ENCODE measurements at places on chromosomes 6 and 20.

GRCh38 chr6:11110921-11111768 is at the start of gene ERVFRD-1:
TSS of gene ERVFRD-1 (minus strand) at chr6:11111725. CDS start at chr6:11105310, 6,415 bp downstream.
- DNase-seq: no peak

DNA sequence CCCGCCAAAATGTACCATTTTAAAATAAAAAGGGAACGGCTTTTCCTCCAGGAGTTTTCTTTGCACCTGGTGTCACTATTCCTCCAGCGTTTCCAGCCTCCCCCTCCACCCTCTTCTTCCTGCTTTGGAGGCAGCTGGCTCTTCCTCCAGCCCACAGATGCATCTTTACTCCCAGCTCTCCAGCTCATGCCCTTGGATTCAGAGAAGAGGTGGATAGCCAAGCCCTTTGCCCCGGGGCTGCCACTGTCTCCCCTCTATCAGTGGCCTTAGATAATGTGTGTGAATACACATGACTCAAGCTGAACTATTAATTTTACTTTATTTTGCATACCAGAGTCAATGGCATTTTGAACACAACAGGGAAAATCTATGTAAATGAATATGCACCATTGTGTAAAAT is 15.3 kb upstream of the CDH4 start:
- DNase-seq: no peak

- DNase-seq: no peak
Measured at GRCh38 chr6:122755901-122756300, 23.6 kb upstream of the FABP7 start.

GRCh38 chr20:49381558-49382493 is 100.6 kb downstream of the KCNB1 start:
- DNase-seq: no peak

GRCh38 chr6:34131326-34132290 is 14.3 kb downstream of the GRM4 start:
- no peak for DNase-seq

DNA sequence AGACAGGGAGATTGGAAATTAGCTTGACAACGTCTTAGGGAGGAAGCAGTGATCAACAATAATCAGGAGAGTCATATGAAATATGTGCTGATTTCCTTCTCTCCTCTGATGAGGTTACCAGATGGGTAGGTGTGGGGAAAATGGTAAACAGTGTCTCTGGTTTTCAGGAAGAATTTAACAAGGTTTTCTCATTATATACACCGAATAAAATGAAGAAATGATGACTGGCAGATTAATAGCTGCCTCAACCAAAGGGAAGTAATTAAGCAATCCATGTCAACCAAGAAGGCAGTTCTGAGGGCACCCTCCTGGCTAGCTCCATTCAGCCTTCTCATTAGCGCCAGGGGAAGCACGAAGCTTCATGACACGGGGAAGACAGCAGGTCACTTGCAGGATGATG is 12.7 kb upstream of the RAMACL start:
- DNase-seq: no peak

DNA sequence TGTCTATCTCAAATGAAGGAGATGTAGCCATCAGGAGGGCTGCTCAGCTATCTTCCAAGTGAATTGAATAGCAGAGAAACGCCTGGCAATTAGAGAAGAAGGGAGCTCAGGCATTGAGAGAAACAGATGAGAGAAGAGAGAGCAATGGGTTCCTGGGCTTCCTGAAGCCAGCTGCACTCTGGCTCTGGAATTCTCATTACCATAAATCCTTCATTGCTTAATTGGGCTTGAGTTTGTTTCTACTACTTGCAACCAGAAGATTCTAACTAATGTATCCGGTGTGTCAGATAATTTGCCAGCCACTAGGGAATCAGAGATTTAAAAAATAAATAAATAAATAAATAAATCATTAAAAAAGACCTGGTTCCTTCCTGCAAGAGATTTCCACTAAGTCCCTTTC is 25.0 kb upstream of the CDKAL1 start:
- DNase-seq: no peak

DNA sequence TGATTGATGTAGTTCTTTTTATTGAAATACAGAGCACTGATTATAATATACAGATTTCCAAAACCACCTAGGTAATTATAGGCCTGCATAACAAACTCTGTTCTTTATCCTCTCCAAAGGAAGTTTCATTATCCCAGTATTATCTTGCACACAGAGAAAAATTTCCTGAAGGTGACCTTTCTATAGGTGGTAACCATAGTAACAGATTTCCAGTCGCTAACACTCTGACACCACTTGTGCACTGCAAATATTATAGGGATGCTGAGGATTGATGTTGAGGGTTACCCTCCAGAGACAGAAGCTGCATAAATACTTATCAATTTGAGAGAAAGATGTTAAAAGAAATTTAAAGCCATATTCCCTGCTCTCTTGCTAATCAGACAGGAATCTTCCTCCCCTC is 274.5 kb upstream of the NRSN1 start:
- DNase-seq: no peak

DNA sequence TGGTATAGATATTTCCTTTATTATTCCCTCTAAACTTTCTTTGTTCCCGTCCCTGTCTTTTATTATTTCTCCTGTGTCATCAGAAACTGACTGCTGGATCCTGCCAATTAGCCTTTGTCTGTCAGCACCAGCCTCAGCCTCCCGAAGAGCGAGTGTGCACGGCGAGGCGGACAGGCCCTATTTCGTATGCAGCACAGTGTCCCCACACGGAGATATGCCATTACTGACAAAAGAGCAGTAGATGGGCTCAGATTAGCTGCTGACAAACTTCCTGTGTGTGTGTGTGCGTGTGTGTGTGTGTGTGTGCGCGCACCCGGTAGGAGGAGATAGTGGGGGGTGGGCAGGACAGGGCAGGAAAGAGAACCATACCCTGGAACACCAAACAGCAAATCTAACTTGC is 99.5 kb upstream of the ZFP64 start:
- DNase-seq: no peak

DNA sequence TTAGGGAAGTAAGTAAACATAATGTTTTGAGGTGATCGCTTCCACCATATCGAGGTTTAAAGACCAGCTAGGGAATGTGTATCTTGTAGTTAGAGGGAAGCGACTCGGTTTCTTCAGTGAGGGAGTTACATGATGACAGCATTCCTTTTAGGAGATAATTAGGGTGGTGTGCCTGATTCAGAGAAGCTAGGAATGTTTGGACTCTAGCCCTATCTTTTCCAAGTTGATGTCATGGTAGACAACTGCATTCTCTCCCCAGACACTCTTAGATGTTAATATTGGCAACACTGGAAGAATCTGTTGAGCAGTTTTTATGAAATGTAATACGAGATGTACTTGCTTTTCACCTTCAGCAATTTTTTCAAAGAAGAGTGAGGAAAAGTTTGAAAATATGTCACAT is 12.9 kb upstream of the HIVEP1 start:
- no peak for DNase-seq

- DNase-seq: no peak
Measured at GRCh38 chr6:41673704-41674000, 35.4 kb downstream of the MDFI start.

DNA sequence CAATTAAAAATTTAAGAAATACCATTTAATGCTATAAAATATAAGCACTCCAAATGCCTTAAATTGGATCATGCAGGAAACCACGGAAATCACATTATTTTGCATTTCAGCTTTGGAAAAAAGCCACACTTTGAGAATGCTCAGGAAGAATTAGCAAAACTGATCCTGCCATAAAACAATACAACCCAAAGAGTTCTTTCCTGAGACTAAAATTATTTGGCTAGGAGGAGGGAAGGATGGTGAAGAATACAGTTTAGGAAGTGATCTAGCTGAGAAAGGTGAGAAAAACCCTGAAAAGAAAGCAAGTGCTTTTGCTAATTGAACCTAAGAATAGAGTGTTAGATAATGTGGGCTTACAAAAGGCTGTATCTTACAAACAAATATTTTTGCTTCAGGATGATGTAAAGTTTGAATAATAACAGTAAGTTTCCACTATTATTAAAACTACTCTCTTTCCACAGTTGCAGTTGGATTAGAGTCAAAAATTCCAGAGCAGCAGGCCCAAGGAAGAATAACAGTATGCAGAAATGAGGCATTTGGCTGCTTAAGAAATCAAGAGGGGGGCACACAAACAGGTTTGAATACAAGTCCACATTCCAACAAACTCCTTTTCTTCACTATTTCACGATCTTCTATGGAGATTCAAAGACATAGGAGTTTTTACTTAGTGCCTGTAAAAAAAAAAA is 565.4 kb downstream of the RFPL4B start:
- DNase-seq: no peak

GRCh38 chr20:58998656-58999055 is 8.4 kb downstream of the CTSZ start:
- no peak for DNase-seq

DNA sequence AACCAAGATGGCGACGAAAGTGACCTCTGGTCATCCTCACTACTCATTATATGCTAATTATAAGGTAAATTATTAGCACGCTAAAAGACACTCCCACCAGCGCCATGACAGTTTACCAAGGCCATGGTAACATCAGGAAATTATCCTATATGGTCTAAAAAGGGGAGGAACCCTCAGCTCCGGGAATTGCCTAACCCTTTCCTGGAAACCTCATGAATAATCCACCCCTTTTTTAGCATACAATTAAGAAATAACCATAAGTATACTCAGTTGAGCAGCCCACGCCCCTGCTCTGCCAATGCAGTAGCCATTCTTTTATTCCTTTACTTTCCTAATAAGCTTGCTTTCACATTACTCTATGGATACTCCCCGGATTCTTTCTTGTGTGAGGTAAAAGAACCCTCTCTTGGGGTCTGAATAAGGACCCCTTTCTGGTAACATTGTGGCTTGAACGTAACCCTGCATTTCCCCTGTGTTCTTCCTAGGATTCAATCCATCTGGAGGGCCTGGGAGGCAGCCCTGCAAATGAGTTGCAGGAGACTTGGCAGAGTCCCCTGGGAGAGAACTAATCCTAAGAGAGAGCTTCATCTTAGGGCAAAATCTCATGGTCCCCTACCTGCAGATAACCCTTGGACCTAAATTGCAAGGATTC is 225.6 kb upstream of the JARID2 start:
- DNase-seq: no peak

- DNase-seq: no peak
Measured at GRCh38 chr6:81606965-81607381, 145.5 kb downstream of the TENT5A start.

DNA sequence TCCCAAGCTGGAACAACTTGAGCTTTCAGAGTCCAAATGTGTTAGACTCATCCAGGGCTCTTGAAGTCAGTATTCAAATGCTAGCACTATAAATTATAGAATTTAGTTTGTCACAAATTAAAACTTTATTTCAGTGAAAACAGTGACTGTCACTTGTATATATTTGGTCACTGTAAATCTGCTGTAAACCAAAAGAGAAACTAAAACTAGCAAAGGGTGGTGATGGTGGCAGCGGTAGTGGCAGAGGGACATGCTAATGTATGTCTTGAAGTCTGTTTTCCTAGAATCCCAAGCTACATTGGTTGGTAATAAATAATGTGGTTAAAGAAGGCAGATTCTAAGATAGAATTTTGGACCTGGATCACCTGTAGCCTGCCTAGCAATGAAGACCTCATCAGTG is 140.4 kb upstream of the CENPW start:
- no peak for DNase-seq

DNA sequence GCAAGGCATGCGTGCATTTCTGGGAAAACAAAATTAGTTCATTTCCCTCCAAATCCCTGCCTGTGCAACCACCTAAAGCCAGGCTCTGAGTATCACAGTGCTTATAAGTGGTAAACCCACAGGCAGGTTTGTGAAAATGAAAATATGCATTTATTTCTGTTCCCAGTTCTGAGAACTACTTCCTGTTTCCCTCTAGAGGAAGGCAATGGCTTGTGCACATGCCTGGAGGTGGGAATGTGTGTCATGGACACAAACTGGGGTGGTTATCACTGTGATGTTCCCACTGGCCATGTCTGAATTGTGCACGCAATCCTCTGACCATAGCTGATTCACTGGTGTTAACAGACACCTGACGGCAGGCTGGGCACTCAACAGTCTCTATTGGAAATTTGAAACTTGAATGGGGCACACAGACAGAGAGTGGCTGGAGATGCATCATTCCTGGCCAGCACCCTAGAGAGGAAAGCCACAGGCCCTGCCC is 26.3 kb downstream of the FAM110A start:
- DNase-seq: no peak

GRCh38 chr20:31551163-31552081 is 37.2 kb downstream of the HM13 start:
- DNase-seq: no peak

DNA sequence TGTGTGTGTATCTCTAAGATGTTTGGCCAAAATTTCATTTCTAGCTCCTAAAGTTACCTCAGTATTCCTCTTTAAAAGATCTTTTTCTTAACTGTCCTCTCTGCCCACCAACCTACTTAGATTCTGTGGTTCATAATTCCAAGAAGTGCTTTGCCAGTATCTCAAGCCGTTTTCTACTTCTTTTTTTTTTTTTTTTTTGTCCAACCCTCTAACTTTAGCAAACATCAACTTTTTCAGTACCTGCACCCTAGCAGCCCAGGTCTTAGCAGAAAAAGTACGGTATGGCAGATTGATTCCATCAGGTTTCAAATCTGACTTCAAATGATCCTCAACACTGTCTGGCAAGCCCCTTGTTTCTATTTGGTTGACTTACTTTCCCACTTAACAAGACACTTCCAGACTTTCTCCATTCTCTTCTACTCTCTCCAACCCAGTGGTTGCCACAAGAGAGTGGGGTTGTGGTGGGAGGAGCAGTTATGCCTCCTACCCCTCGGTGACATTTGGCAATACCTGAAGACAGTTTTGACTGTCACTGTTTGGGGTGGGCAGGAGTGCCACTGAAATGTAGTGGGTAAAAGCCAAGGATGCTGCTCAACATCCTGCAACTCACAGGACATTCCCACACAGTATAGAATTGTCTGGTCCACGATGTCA is 10.8 kb upstream of the MAN1A1 start:
- no peak for DNase-seq

DNA sequence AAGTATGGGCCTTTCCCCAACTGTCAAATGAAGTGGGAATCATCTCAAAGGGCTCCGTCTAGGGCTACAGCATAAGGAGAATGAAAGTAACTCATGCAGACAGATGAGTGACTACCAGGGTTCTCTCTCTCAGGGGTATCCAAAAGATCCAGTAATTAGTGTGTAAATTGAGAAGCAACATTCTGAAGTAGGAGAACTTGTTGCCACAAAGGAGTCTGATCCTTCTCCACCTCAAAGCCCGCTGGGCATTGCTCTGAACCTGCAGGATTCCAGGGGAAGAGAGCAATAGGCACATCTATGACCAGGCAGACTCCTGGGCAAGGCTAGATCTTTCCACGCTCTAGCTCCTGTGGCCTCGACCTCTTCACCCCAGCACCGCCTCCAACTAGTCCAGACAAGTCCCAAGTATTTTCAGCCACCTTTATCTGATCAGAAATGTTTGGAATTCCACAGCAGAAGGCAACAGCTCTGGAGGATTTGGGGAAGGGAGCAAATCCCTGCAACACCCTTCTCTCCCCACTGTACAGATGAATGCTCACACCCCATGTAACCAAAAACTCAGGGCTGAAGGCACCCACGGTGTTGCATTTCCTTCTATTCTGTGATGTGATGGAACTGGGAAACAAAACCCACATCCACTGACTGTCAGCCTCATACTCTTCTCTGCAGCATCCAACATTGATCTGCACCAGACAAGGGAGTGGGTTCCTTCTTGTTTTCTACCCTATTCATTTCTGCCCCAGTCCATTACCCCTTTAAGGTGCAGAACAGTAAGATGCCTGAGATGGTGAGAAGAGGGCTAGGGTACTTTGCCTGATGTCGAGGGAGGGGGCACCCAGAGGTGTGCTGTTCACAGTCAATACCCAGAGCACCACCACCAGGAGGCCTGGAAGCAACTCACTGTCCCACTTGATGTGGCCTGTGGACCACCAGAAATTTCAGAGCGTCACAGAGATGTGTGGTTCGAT is 41.0 kb downstream of the COX4I2 start:
- no peak for DNase-seq
